ENCODE measurements at places on chromosomes 6 and 20.

- no peak for DNase-seq
Observed at GRCh38 chr20:51447765-51448148, 94.8 kb downstream of the NFATC2 start.

GRCh38 chr6:40717411-40718057 is 130.4 kb upstream of the LRFN2 start:
- DNase-seq = no peak

- no peak for DNase-seq
Observed at GRCh38 chr20:36132802-36133211, 21.7 kb upstream of the EPB41L1 start.

- DNase-seq = no peak
Observed at GRCh38 chr6:43762966-43763695, 6.9 kb upstream of the VEGFA start.

DNA sequence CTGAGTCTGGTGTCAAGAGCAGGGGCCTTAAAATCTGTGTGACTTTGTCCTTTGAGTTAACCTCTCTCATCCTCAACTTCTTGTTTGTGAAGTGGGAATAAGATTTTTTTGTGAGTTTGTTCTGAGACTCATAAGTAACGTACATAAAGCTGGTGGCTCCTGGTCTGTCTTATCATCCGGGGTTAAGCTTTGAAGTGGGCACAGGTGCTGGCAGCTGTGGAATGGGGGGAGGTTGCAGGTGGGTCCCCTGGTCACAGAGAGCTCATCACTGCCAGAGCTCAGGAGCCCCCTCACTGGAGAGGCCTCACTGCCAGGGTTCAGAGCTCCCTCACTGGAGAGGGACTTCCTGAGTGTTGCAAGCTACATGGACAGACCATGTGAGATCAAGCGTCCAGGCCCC is 174.1 kb downstream of the NRN1 start:
- no peak for DNase-seq

DNA sequence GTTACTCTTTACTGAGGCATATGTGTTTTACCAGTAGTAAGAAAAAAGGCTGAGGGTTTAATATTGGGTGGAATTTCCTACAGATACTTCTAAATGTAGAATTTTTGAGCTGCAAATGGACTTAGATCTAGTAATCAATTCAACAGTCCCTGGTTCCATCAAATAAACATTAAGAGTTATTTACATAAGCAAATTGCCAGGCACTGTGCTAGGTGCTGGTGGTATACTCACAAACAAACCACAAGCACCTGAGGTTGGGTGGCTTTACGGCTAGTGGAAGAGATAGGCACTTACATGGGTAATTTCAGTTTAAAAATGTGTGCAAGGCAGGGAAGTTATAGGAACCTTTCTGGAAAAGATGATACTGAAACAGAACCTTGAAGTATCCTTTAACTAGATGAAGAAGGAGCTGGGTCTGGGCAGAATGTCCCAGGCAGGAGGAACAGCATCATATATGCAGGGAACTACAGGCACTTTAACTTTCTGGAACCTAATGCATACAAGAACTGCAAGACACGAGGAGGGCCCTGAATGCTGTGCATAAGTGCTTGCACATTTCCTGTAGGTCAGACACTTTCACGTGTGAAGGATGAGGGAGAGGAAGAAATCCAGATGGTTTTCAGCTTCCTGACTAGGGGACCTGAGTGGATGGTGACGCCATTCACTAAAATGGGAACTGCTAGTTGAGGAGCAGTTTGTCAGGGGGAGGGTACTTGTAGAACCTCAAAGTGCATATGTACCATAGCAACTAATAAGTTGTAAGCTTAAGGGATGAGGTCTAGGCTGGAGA is 4.5 kb downstream of the CCN6 start:
- DNase-seq = no peak

- DNase-seq = no peak
Observed at GRCh38 chr6:118844915-118845314, 49.0 kb upstream of the ASF1A start.

GRCh38 chr6:37705239-37706051 is 7.8 kb upstream of the MDGA1 start:
- DNase-seq = peak; percentile 94

DNA sequence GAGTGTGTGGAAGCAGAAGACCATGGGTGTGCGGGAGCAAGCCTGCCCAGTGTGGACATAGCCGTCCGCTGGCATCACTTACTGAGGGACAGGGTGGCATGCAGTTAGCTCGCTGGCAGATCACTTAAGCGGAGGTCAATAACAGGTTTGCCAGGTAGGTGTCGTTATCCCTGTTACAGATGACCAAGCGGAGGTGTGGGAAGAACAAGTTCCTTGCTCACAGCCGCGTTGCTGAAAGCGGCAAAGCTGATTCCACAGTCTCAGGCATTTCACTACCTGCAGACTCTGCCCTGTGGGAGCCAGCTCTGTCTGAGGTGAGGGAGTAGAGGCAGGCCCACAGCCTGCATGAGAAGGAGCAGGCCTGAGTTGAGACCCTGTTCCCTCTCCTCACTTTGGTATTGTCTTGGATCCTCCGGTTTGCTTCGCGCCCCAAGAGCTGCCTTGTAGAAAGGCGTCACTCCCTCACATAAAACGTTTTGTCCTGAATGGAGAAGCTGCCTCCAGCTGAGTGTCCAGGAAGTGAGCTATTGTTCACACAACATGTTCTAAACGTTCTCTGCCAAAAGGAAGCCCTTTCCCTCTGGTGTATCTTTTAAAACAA is 96.9 kb downstream of the TCP11 start:
- peak; percentile 15 for DNase-seq

- no peak for DNase-seq
Observed at GRCh38 chr6:135329851-135330803, 149.0 kb downstream of the MYB start.

GRCh38 chr6:33252759-33253158 is 18.9 kb downstream of the VPS52 start:
- peak; percentile 44 for DNase-seq

GRCh38 chr20:50659975-50660670 is 31.2 kb downstream of the RIPOR3 start:
- no peak for DNase-seq

DNA sequence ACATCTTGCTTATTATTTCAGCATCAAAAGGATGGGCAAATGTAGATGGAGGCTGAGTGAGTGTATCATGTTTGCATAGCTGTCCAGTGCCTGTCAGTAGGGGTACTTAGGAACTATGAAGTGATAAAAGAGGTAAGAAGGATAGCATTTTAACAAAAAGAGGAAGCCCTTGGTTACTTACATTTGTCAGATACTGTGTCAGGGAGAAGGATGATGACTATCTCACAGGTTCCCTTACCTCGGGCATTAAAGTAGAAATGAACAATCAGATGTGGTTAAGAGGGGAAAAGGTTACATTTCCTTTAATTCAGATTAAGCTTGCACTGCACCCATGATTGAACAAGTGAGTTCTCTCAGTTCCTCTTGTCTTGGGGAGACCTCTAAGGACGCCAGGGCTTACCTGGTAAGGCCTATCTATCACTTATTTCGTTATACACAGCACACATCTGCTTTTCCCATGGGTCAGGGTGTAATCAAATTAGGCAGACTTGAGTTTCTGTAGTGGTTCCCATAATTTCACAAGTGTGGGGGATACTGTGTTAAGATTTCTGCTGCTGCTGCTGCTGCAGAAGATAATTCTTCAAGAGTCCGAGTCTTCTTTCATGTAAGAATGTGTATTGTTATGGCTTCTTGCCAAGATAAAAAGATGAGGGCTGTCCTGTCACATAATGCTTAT is 4.5 kb downstream of the FOXO3 start:
- no peak for DNase-seq

DNA sequence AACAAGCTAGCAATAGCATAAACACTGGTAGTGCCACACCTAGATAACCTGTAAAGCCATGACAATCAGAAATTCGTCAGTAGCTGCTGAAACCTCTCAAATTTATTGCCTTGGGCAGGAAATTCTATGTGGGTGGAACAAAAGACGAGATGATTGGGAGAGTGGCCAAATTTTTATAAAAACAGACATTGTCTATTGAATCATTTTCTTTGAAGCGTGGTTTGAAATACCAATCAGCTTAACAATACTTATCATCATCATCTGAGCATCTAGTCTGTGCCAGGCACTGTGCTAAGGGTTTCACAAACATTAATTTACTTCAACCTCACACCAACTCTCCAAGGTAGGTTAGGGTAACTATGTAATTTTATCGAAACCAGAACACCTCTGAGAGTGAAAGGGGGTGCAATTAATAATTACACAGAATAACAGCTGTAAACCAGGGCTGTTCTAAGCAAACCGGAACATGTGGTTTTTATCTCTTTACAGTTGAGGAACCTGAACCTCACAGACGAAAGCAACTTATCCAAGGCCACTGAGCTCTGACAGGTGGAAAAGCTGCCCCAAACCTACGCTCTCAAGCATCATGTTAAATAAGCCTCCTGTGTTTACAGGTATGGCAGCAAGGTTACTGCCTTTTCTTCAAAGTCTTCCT is 43.4 kb downstream of the NHSL1 start:
- DNase-seq = peak; percentile 9

- no peak for DNase-seq
Observed at GRCh38 chr6:37432590-37432915, 468 bp upstream of the CMTR1 start.

GRCh38 chr20:4947817-4948559 is 53.3 kb downstream of the SLC23A2 start:
- peak; percentile 30 for DNase-seq

DNA sequence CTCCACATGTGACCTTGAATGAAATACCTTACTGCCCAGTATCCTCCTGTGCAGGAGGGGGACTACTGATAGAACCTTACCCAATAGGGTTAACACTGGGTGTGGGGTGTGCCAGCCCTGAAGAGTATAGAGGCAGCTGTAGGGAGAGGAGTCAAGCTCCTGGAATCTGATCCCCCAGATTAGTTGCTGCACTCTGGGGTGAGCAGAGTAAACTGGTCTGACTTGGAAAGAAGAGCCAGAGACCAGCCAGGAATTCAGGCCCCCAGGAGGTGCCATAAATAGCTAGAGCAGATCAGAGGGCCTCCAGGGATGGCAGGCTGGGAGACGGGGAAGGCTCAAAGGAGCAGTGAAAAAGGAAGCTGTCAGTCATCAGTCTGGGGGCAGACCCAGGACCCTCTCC is 3.5 kb upstream of the APOBEC2 start:
- DNase-seq = no peak

DNA sequence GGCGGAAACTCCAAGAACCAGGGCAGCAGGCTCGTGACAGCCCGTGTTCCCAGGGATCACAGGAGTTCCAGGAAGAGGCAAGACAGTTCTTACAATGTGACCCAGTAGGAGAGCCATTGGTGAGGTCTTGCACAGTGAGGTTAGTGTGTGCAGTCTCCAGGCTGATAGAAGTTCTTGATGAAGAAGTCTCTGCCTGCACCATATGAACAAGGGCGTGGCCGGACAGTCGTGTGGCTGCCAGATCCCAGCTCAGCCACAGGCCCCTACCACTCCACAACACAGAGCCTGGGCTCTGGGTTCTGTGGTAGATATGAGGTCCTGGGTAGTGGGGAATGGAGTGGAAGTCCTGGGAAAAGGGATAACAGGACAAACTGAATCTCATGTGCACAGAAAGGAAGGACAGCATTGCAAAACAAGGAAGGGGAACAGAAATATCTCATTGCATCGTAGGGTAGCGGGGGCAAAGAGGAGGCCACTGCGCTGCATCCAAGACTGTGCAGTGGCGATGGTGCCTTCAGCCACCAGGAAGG is 65.2 kb downstream of the STX11 start:
- DNase-seq = peak; percentile 38

- DNase-seq = peak; percentile 76
Observed at GRCh38 chr6:43308101-43308989, at the start of gene CRIP3. Gene CRIP3 (minus strand): TSS chr6:43308826. CDS start chr6:43308792, 34 bp downstream.

- no peak for DNase-seq
Observed at GRCh38 chr6:155444120-155444917, 11.3 kb downstream of the NOX3 start.

- no peak for DNase-seq
Observed at GRCh38 chr20:10739134-10739533, 65.3 kb upstream of the JAG1 start.

GRCh38 chr6:108008363-108008762 is 50.4 kb upstream of the SEC63 start:
- no peak for DNase-seq

DNA sequence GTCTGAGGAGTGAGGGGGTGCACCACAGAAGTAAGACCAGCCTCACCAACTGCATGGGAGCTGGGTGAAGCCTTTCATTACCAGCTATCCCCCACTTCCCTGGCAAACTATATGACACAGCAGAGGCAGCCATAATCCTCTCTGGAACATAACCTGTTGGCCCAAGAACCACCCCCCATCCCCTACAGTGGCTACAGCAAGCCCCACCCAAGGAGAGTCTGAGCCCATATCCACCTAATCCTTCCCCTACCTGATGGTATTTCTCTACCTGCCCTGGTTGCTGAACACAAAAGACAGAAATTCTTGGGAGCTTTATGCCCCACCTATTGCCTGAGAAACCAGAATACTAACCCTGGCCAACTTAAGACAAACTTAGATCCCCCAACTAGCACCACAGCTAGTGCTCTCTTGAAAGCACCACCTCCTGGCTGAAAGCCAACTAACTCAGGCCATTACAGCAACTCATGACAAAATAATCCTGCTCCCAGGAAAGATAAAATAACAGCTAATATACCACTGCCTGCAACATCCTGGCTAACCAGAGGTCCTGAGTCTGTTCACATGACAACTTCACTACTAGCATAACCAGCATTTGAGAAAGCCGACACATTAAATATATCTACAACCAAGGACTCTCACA is 11.2 kb downstream of the RNGTT start:
- no peak for DNase-seq

GRCh38 chr6:145506136-145506535 is 229.2 kb downstream of the EPM2A start:
- no peak for DNase-seq

GRCh38 chr6:41332241-41332640 is 3.2 kb upstream of the NCR2 start:
- DNase-seq = no peak

- DNase-seq = peak; percentile 76
Observed at GRCh38 chr20:44747166-44748004, 1.7 kb downstream of the KCNK15 start.

DNA sequence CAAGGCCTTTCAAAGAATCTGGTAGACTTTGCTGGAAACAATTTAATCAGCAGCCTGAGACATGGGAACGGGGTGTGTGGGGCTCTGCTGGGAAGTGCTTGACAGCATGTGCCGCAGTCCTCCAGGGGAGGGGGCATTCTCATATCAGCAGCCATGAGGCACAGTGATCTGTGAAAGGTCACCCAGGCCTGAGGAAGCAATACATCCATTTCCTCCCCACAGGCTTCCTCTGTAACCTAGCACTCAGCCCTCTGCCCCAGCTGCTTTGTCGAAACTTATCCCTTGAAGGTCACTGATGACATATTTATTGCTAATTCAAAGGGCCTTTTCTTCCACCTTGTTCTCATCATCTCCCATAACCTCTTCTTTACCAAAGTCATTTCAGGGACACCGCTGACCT is 103.3 kb downstream of the TNFAIP3 start:
- DNase-seq = no peak

DNA sequence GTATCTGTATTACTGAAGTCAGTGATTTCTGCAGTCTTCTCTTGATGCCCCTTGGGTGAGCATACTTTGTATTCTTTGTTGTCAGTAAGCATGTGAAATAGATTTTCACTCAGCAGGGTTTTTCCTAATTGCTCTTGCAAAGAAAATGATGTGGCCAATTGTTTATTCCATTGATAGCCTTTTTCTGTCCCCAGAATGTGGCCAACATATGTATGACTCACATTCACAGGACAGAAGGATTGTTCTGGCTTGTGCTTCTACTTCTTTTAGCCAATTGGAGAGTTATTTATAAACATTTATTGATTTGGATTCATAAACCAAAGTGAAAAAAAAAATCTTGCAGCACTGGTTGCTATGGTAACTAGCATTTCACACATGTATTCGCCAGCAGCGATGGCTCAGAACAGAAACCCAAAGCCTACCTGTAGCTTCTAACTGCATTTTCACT is 54.4 kb upstream of the RBM24 start:
- DNase-seq = peak; percentile 29

All from AG08395 (cell line).